Activated CD4-positive, CD25-positive, alpha-beta regulatory T cell treated with anti-CD3 and anti-CD28 coated beads, Interleukin-2, amount 50 U/mL, for 24 hours (primary cell): ENCODE measurements at places on chromosomes 13 and 19.

DNA sequence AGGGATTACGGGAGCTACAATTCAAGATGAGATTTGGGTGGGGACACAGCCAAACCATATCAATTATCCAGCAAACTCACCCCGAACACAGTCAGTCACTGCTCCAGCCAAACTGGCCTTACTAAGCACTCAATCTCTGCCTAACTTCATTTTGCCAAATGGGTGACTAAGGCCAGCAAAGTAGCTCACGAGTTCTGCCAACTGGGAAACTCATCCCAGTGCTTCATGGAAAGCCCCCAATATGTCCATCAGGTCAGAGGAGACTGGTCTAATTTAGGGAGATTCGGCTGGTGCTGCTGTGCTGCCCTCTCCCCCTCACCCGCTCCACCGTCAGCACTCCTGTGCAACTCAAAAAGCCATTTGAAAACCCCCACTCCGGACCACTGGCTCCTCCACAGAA lies 324.0 kb downstream of the FOXO1 start:
- no peak for ATAC-seq

DNA sequence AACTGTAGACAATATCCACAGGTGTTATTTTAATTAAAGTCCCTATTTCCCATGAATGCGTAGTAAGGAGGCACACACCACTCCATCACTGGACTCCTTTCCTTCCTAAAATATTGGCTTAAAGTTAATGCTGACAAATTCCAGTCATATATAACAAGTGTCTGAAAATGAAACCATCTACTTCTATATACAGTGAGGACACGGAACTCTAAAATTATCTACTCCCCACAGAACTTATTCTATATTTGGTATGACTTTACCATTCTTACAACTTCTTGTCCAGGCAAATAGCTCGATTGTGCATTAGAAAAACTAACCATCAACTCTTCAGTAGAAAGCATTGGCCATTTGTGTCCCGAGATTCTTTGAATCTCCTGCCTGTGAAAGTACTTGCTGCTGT lies 1560.2 kb downstream of the EFNB2 start:
- ATAC-seq = no peak

GRCh38 chr19:27966390-27966816 lies 1246.5 kb downstream of the UQCRFS1 start:
- no peak for ATAC-seq

- ATAC-seq = no peak
These were observed 3.4 kb upstream of the URAD start for GRCh38 chr13:27991881-27992280.

GRCh38 chr19:34475026-34475974 lies 6.3 kb upstream of the WTIP start:
- peak; percentile 80 for ATAC-seq

DNA sequence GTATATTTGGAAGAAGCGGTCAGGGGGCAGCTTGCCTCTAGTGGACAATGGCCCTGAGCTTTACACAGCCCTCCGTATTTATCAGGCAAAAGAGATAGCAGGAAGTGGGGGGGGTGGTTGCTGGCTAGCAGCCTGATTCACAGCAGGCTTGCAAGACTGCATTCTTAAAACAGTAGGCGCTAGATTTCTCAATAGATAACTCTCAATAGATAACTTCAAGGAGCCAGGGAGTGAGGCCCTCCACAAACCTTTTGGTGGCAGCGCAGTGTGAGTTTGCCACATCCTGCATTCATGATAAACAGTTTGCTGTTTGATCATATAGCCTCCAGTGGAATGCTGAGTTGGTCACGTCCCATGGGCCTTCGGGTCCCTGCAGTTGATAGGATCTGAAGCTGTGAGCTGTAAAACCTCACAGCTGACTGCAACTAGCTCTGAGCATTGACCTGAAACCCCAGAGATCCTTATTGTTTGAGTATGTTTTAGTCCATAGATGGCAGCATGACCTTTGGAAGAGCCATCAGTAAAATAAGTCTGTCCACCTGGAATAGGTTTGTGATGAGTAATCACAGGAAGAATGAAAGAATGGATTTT lies 12.2 kb downstream of the FPR3 start:
- no peak for ATAC-seq

DNA sequence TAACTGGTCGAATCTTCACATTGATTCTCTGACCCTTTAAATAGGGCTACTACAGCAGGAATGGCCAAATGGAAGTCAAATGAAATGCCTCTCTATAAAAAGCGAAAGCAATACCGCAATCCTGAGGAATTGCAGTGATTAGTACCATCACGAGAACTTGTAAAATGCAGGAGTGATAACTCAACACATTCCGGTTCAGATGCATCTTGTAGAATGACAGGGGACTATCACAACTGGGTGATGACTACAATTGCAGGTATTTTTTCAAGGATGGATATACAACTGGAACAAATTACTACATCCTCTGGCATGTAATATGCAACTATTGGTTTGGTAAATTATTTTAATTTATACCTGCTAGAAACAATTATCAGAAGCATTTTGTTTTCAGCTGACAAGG lies 140.4 kb downstream of the PCDH20 start:
- no peak for ATAC-seq

DNA sequence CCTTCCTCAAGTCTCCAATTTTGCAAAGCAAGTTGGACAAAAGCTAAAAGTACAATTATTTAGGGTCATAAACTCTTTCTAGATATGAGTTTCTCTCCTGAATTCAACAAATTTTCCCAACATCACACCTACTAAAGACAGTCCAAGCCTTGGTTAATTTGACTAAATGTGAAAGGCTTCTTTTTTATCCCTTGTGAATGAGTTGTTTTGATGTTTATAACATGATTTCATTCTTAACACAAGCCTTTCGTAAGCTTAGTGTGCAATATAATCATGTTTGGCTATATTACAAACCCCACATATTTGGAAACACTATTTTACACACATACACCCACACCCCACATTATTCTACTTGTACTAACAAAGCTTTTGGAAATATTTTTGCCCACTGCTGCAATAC lies 57.3 kb downstream of the ZC3H13 start:
- ATAC-seq = no peak

GRCh38 chr13:66860878-66861417 lies 369.2 kb downstream of the PCDH9 start:
- ATAC-seq = no peak

DNA sequence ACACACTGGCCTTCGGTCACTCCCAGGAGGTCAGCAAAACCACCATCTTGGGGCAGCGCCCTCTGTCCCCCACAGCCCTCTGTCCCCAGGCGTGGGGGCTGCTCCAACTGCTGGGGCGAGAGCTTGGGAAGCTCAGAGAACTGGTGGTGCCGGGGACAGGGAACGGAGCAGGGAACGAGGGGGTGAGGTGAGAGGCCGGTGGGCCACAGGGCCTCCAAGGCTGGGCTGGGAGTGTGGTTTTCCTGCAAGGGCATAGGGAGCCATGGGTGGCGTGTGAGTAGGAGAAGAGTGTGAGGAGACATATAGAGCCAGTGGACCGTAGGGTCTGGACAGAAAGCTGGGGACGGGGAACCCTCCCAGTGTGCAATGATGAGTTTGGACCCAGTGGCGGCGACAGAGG lies 34.1 kb downstream of the F2RL3 start:
- no peak for ATAC-seq
